Iris pigment epithelial cell (primary cell): ENCODE measurements at places on chromosomes 16 and 17.

- DNase-seq, result peak; percentile 62
These were observed 6.5 kb downstream of the SCGB1C2 start for GRCh38 chr17:143785-144281.

- no peak for DNase-seq
These were observed 7.0 kb downstream of the G6PC3 start for GRCh38 chr17:44077595-44077909.

DNA sequence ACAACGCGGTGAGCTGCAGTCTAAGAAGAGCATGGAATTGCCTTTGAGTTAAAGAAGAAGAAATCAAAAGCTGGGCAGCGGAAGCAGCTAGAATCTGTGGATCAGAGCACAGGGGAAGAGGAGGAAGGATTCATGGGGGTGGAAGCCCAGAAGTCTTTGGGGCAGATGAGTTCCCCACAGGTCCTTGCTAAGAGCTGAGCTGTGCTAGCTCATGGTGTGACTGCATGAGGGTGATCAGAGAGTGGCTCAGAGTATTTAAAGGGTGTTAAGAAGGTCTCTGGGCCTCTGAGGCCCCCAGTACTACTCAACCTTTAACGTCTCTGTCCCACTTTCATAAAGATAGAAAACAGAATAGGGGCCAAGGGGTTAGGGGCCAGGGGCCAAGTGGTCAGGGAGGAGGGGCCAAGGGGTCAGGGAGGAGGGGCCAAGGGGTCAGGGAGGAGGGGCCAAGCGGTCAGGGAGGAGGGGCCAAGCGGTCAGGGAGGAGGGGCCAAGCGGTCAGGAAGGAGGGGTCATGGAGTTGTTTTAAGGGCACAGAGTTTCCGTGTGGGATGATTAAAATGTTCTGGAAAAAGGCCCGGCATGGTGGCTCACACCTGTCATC, 12.0 kb upstream of the TRPV3 start:
- no peak for DNase-seq

DNA sequence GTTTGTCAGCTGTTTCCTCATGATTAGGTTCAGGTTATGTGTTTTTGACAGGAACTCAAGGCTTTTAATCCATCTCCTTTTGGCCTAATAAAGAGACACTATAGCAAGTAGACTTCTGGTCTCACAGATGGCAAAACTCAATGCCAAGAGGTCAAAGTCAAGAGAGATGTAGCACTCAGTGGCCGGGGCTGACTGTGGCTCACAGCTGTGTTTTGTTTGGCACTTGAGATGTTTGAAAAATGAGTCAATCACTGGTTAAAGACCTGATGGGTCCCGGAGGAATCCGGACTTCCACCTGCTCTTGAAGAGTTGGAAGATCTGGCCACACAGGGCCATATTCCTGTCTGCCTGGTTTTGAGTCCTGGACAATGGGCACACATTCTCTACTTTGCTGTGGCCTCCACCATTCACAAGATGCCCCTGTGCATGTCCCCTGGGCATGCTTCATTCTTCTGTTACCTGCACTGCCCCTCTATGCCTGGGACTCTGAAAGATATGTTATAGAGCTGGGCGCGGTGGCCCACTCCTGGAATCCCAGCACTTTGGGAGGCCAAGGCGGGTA, 210.3 kb downstream of the SNX29 start:
- DNase-seq, result no peak
